Stimulated activated CD8-positive, alpha-beta memory T cell treated with anti-CD3 and anti-CD28 coated beads, Interleukin-15, amount 100 ng/mL, for 24 hours (primary cell): ENCODE measurements at places on chromosomes 7 and 10.

- no peak for DNase-seq
Observed at GRCh38 chr10:22054961-22055360, 51.4 kb upstream of the DNAJC1 start.

GRCh38 chr10:11813855-11814567 lies 9.1 kb upstream of the PROSER2 start:
- no peak for DNase-seq

DNA sequence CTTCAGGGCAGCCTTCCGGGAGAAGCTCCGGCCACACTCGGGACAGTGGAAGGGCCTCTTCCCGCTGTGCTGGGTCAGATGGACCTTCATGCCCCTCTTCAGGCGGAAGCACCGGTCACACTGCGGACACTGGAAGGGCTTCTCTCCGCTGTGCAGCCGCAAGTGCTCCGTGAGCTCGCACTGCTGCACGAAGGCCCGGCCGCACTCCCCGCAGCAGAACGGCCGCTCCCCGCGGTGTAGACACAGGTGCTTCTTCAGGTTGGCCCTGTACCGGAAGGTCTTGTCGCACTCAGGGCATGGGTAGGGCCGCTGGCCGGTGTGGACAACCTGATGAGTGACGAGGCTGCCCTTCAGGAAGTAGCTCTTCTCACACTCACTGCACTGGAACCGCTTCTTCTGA lies 14.2 kb upstream of the ZNF786 start:
- DNase-seq, result no peak

- no peak for DNase-seq
Observed at GRCh38 chr7:94250987-94251386, 143.7 kb upstream of the COL1A2 start.

DNA sequence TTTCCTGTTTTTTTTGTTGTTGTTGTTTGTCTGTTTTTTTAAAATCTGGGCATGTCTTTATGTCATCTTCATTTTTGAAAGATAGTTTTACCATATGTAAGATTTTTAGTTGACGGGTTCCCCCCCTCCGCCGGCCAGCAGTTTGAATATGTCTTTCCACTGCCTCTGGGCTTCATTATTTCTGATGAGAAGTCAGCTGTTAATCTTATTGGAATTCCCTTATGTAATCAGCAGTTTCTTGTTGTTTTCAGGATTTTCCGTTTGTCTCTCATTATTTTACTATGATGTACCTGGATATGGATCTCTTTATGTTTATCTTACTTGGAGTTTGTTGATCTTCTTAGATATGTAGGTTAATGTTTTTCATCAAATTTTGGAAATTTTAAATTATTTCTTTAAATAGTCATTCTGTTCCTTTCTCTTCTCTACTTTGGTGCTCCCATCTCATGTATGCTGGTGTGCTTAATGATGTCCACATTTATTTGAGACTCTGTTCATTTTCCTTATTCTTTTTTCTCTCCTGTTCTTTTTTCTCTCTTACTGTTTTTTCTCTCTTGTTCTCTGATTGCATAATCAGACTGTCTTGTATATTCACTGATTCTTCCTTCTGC lies 9.7 kb downstream of the EXOC6 start:
- DNase-seq, result no peak

DNA sequence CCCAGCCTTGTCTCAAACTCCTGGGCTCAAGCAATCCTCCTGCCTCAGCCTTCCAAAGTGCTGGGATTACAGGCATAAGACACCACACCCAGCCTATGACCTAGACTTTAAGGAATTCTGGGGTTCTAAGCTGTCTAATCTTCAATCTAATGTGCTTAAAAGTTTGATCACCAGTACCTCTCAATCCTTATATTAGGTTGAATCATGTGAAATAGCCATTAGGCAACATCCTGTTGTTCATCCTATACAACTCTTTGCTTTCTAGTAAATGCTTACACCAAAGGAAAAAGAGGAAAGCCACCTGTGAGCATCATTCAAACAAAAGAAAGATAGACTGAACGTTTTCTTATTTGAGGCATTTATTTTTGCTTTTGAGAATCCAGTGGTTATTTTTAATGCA lies 56.0 kb downstream of the ATOH7 start:
- no peak for DNase-seq

DNA sequence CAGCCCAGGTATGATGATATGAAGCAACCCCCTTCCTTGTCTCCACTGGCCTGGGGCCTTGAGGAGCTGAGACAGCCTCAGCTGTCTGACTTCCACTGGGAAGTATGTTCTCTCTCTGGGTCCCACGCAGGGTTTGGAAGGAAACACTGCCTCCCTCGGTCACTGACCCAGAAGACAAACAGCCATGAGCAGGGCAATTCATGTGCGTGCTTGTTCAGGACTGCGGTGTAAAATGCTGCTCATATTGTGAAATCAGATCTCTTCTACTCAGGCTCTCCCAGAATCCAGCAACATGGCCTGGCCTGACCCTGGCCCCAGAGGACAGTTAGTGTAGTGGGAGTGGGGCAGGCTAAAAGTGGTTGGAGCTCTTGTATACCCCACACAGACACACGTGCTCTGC lies 2.8 kb downstream of the CLCN1 start:
- DNase-seq, result no peak

GRCh38 chr7:27784399-27785053 lies 44.6 kb downstream of the TAX1BP1 start:
- DNase-seq, result no peak

- DNase-seq, result no peak
Observed at GRCh38 chr7:29277436-29278215, 83.1 kb downstream of the CHN2 start.

- DNase-seq, result peak; percentile 28
Observed at GRCh38 chr7:30285536-30286284, 1.3 kb downstream of the ZNRF2 start.
